ENCODE measurements at places on chromosomes 16 and 17.

GRCh38 chr17:69501591-69502468, 87.3 kb downstream of the MAP2K6 start:
- DNase-seq, result no peak

- DNase-seq, result peak; percentile 96
These were observed 11.4 kb upstream of the CCL1 start for GRCh38 chr17:34374457-34374856.

DNA sequence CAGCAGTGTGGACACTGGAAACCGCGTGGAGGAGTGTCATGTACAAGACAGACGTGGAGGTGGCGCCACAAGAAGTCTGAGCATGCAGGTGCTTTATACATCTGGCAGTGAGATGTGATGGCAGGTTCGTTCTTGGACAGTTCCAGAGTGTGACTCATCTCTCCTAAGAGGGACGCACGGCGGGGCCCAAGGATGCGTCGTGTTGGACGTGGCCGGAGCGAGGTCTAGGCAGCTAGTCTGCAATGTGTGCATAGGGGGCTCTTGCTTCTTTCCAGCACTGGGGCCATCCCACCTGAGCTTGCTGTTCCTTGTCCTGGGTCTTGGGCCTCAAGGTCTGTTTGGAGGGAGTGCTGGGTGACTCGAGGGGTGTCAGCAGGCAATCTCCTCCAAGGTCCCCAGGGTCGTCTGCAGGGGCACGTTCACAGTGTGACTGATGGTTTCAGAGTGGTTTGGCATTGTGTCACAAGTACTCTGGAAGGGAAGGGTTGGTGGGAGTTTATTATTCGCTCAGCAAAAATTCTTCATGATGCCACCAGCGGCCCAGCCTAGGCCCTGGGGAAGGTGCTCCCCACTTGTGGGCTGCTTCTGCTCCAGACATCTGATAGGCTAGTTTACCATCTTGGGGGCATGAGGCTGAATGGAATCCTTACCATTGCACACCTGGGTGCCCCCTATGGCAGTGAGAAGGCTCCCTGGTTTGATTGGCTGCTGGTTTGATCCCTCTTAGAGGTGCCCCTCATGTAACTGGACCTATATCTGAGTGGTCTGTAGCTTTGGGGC, 22.1 kb downstream of the SPACA3 start:
- no peak for DNase-seq

- no peak for DNase-seq
These were observed 1.0 kb downstream of the KIFC3 start for GRCh38 chr16:57801098-57801808.

- DNase-seq, result no peak
These were observed 28.1 kb downstream of the KIAA0513 start for GRCh38 chr16:85055493-85056210.

- DNase-seq, result no peak
These were observed 36.9 kb upstream of the KLHDC4 start for GRCh38 chr16:87802670-87803069.

DNA sequence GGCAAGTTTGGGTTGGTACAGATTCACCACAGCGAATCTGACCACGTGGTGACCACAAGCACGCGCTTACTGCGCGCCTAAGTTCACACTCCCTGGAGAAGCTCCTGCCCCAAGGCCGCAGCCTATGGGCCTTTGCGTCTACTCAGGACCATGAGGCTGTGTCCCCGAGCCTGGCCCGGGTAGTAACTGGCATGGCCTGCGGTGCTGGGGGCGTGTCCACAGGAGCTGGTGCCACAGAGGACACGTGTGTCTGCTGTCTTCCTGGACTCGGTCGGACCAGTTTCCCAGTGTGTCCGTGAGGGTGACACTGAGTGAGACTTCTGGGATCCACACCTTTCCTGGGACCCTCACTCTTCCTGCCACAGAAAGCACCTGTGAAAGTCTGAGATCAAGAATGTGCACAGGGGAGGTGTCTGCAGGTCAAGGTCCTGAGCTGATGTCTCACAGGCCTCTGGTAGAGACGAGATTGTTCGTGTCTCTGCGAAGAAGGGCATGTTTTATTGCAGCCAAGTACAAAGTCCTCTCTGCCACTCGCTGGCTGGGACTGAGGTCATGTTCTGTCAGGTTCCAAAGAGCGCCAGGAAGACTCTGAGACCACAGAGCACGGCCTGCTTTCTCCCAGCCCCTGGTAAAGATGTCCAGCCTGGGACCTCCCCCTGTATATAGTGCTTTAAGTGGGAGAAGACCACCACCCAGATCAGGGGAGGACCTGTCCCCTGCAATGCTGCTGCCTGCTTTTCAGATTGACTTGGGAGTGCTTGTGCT, 25.2 kb upstream of the CAPN15 start:
- DNase-seq, result no peak
